ENCODE measurements at places on chromosomes 12 and 14.

DNA sequence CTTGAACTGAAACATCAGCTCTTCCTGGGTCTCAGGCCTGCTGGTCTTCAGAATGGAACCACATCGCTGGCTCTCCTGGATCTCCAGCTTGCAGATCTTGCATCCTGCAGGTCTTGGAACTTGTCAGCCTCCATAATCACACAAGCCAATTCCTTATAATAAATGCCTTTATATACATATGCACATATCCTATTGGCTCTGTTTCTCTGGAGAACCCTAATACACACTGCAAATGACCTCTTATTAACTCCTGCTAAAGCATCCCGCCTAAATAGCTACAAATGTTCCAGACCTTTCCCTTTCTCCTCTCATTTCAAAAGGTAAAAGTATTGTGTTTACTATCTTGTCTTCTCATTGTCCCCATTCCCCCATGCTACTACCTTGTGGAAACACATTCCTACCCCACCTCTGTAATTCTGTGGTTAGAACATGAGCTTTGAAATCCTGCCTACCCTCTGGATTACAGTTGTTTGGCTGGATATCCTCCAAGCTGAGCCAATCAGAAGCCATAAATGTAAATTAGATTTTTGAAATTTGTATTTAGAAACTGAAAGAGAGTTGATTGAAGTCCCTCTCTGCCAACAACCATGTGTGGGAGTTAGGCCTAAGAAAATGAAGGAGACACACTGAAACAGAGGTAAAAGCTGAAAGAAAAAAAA lies 58.1 kb downstream of the ANKS1B start:
- no peak for DNase-seq

GRCh38 chr14:37597914-37598746 lies 2.7 kb downstream of the TTC6 start:
- no peak for DNase-seq

DNA sequence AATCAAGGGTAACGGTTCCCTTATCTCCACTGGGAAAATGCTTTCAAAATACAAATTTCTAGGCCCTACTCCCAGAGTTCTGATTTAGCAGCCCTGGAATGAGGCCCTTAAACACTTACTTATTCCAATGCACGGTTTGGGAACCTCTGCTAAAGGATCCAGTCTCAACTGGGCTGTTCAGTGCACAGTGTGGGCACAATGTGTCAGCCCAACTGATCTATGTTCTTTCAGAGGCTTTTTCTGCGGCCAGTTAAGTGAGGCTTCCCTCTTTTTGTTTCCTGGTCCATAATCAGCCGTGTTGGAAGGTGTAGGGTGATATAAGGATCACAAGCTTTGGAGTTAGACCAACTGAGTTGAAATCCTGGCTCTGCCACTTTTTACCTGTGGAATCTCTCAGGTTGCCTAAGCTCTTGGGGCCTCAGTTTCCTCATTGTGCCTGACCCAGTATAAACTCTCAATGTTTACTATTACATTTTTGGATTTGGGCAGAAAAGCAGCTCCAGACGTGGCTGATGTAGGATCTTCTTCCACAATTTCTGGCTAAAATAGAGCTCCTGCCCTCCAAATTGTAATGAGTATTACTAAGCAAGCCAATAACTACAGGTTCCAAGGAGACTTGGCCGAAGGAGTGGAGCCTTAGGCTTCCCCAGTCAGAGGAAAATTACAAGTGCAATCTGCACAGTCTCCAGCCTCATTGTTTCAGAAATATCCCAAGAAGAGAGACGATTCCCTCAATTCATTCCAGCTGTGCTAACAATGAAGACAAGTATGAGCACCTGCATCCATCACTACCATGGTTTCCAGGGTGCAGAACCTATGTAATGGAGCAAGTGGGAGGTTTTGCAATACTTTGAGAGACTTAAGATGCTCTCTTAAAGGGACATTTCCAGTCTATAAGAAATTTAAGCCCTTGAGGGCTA lies 2.3 kb upstream of the ANGEL1 start:
- DNase-seq = no peak

DNA sequence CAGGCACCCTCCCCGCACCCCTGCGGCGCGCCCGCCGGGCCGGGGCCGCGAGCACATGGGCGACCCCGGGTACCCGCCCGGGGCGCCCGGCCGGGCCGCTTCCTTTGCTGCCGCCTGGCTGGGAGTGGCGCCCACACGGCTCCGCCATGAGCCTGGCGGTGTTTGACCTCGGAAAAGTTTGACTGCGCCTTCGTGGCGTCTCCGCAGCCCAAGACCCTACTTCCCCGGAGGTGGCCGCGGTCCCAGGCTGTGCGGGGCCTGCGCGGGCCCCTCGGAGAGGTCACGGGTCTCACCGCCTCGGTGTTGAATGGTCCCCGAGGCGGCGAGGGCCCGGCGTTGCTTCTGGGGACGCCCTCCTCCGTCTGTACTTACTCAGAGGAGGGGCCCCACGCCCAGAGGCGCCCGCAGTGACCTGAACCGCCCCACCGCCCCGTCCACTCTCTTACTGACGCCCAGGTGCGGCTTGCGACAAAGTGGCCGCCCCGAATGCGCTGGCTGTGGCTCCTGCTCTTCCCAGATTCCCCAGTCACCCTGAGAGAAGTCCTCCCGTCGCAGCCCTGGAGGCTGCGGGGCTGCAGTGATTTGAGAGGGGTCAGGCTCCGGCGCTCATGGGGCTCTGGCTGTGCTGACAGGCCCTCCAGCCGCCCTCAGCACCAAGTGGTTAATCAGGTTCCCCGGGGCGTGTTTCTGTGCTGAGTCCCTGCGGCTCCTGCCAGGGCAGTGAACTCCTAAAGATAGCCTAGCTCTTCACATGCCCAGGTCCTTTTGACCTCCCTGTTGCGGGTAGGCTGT lies 5.8 kb downstream of the KMT5A start:
- no peak for DNase-seq

- DNase-seq = no peak
These were observed 112.5 kb upstream of the HIF1A start for GRCh38 chr14:61582815-61583214.

DNA sequence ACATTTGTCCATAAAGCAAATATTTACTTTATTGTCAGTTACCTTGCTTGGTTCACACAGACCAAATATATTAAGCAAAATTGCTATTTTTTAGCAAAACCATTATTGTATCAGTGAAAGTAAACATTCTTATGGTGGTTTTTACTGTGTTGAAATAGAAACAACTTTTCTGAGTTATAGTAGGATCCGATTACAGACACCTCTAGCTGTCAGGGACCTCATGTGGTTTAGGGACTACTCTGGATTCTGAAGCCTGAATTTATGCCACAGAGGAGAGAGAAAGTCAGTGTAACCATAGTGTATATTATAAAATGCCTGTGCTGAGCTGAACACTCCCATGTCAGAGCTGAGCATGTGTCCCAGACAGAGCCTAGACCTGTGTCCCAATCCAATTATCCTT lies 287.5 kb downstream of the FLRT2 start:
- DNase-seq = no peak

- DNase-seq = peak; percentile 71
These were observed at the start of the genes LYSET and MOAP1 for GRCh38 chr14:93184391-93185348. TSS of gene LYSET (plus strand) at chr14:93185317. CDS start at chr14:93185406, 89 bp downstream. TSS of gene MOAP1 (minus strand) at chr14:93184897. CDS start at chr14:93184242, 655 bp downstream.

- no peak for DNase-seq
These were observed 1318.9 kb downstream of the AACS start for GRCh38 chr12:126384026-126384564.

DNA sequence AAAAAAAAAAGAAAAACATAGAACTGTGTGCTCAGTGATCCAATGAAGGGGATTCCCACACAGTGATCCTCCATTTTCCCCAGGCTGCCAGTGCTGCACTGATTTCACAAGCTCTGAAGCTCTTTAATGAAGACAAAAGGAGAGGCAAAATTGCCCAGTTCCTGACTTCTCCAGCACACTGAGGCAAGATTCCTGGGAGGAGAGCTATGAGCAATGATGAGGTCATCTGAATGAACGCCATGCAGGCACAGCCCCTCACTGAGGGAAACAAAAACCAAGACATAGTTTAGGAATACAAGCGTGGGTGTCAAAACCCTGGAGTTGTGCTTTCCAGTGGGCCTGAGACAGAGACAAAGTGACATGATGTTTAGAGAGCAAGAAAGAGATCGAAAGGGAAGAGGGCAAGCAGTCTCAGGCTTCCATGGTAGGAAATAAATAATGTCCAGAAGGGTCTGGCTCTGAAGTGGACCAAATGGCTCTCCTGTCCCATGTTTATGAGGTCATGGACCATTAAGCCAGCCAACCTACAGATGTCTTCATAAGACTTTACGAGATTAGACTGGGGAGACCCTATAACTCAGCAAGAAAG lies 40.9 kb upstream of the SMUG1 start:
- no peak for DNase-seq
